GM23338 (cell line): ENCODE measurements at places on chromosomes 4 and X.
A peak's percentile ranks its signal among the peaks of the same experiment; 100 is the strongest.

- no peak for DNase-seq
Measured at GRCh38 chr4:145563293-145563985, 55.7 kb upstream of the MMAA start.

GRCh38 chr4:7547368-7548040 is 112.8 kb upstream of the PSAPL1 start:
- DNase-seq = no peak

DNA sequence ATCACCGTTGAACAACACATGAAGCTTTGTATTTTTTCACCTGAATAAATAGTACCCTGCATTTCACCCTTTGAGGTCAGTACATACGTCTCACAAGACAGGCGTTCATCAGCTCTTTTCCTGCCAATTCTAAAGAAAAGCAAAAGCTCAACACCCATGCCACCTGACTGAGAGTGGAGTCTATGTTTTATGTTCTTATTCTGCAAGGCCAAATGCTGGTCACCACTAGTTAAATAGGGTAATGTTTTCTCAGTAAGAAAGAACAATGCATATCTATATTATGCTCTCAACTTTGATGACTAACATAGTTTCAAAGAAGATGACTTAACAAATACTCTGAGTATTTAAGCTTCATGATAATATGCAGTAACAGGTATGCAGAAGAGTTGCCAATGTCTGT is 336.3 kb upstream of the BMP3 start:
- no peak for DNase-seq

DNA sequence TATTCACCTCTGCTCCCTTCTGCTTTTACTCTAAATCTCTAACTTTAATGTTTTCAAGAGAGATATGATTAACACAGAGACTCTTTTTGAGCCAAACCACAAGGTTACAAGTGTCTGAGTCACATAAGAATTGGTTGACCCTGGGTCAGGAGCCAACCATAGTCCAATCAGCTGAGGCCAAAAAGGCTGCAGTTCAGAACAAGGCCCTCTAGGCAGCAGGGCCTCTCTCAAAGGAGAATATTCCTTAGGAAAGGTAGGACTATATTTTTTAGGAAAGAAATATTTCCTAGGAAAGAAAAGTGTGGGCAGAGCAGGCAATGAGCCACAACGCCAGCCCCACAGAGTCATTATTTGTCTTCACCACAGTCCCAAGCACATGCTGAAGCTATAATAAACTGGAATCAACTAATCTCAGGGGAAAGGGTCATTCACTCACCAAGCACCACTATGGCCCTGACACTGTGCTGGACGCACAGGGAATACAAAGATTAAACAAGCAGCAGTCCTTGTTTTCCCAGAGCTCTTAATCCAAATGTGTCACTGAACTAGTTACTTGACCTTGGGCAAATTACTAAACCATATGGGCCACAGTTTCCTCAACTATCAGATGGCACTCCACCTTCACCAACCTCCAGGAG is 2.2 kb downstream of the ATP8A1 start:
- no peak for DNase-seq

DNA sequence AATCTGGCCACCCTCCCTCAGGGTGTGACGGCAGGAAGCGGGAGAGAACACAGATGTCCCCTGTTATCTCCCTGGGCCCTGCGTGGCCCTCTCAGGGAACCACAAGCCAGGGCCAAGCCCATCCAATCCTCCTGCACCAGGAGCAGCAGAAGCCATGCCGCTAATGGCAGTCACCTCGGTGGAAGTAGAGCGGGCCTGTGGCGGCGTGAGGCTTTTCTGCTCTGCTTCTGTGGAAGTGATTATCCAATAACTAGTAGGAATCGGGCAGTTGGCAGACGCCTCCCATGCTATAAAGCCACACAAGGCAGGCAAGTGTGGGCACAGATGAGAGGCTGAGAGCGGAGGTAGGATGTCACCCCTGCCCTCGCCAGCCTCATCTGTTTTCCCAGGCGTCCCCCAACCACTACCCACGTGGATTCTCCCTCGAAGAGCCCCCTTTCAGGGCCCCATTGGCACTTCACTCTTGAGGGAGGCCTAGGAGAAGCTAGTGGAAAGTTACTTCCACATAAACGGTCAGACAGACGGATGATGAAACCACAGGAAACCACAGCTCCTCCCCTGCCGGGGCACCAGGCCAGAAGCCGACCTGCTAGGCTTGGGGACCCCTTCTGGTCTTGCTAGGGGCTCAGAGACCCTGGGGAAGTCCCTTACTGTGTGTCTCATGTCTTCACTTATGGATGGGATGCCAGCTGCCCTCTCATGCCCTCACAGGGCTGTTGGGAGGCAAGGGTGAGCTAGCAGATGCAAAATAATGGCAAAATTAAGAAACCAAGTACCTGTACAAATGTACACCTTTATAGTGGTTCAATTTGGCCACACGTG is 18.8 kb upstream of the TMSB4X start:
- no peak for DNase-seq

DNA sequence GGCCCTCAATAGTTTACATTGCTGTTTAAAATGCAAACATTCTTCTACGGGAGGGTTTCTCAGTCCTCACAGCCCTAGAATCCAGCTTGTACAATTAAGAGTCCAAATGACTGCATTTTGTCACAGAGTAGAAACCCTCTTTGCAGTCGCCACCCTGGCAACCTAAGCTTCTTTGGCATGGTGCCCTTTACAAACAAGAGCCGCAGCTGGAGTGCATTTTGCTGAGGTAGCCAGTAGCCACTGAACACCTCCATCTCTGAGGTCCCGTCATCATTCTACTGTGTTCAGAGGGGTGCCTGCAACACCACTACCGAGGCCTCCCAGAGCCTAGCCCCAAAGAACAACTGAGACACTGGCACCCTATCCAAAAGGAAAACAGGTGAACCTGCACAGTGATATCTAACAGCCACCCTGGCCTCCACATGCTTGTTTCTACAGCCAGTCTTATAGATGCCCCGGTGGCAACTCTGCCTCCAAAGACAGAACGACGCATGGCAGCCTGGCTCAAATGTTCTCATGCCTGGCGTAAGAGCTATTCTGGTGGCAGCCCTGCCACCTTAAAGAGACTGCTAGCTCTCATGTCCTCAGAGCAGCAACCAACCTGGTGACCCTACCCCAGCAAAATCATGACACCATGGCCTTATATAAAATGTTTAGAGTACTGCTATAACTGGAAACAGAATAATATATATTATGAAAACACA is 801.9 kb downstream of the TECRL start:
- DNase-seq = no peak

GRCh38 chrX:127572471-127572870 is 479.7 kb downstream of the ACTRT1 start:
- DNase-seq = no peak

DNA sequence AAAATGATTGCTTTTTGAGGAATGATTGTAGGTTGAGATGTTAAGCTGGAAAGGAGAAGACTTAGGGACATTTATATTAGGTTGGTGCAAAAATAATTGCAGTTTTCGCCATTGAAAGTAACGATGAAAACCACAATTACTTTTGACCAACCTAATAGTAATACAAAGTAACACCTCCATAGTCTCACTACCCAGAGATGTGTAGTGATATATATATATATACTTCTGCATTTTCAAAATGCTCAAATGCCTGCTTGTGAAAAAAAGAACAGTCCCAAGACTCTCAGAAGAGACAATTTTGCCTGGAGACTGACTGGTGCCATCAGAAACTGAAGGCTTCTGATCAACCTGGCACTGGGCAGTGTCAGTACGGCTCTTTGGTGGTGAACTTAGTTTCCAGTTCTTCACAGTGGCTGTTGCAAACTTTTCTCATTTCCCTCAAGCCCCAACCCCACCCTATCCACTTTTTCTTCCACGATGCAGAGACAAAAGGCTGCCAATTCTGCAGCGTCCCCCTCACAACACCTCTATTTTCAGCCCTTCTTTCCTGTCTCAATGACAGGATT is 35.1 kb upstream of the TAPT1 start:
- no peak for DNase-seq

GRCh38 chrX:132491191-132491590 is 2.4 kb upstream of the MBNL3 start:
- peak; percentile 23 for DNase-seq

- peak; percentile 51 for DNase-seq
Measured at GRCh38 chr4:21469438-21470300, 478.9 kb downstream of the KCNIP4 start.

DNA sequence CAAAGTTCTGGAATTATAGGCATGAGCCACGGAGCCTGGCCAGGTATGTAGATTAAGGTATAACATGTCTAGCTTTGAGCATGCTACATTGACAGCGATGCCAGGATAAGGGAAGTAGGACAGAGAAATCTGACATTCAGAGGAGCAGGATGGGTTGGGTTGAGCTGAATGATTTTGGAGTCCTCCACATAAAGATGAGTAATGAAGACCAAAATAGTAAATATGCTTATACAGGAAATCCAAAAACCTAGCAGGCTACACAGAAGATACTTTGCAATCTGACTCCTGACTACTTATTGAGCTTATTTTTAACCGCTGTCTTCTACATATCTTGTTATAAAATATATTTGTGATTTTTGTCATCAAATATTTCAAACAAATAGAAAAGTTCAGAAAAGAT is 69.7 kb downstream of the PDGFC start:
- DNase-seq = no peak

DNA sequence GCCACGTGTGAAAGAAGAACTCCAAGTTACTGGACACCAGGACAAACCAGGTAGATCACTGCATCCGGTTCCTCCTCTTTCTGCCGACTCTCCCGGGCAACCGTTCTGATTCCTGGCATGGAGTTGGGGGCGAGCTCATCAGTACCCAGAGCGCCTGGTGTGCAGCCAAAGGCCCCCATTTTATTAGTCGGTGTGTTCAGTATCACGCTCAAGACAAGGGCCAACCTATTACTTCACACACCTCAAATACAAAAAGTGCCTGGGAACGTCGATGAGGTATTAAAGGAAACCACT is 2.8 kb upstream of the CTBP1 start:
- no peak for DNase-seq

- no peak for DNase-seq
Measured at GRCh38 chrX:9848718-9849479, 62.7 kb downstream of the SHROOM2 start.

GRCh38 chrX:125681058-125681457 is 361.4 kb downstream of the TEX13C start:
- DNase-seq = no peak

- no peak for DNase-seq
Measured at GRCh38 chrX:118510111-118510510, 14.5 kb downstream of the DOCK11 start.

DNA sequence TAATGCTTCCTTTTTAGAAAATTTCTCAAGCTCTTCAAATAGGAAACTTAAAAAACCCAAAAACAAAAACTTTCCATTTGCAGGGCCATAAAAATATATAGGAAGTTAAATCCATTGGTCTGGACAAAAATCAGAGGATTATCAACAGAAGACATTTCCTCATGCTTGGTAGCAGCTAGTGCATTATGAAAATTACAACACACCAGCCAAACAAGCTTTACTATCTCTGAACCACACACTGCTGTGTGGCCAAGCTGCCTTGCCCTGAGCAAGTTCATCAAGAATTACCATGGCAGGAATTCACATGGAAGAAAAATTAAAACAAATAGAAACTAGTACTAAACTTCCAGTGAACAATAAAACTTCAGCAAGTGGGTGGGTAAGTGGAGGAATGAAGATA is 3.6 kb downstream of the USP46 start:
- DNase-seq = no peak

GRCh38 chr4:156734965-156735895 is 236.4 kb downstream of the PDGFC start:
- DNase-seq = no peak
